ENCODE measurements at places on chromosomes 1 and 21.

- peak; percentile 54 for DNase-seq
Measured at GRCh38 chr1:235901461-235901860, 34.8 kb upstream of the LYST start.

DNA sequence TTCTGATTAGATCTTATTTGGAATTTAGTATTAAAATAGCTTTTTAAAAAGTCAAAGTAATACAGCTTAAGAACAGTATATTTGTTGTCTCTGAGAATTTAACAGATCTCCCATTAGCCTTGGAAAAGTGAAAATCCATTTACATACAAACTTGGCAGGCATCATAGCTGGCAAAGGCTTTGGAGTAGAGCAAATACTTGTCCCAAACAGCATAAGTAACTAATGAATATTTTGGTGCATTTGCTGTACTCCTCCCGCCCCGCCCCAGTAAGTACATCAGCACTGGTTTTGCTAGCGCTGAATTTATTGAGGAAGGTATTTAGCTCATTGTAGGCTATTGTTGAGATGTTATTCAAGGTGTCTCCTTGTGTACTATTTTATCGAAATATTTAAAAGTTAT is 417.7 kb upstream of the KAZN start:
- DNase-seq: no peak

DNA sequence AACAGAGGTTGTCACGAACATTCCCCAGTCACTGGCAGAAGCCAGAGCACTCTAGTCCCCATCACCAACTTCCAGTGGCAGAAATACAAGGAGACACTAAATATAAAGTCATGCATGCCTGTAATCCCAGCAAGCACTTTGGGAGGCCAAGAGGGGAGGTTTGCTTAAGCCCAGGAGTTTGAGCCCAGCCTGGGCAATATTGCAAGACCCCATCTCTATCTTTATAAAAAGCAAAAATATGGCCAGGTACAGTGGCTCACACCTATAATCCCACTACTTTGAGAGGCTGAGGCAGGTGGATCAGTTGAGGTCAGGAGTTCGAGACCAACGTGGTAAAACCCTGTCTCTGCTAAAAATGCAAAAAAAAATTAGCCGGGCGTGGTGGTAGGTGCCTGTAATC is 6.4 kb downstream of the CYB5RL start:
- DNase-seq: no peak

DNA sequence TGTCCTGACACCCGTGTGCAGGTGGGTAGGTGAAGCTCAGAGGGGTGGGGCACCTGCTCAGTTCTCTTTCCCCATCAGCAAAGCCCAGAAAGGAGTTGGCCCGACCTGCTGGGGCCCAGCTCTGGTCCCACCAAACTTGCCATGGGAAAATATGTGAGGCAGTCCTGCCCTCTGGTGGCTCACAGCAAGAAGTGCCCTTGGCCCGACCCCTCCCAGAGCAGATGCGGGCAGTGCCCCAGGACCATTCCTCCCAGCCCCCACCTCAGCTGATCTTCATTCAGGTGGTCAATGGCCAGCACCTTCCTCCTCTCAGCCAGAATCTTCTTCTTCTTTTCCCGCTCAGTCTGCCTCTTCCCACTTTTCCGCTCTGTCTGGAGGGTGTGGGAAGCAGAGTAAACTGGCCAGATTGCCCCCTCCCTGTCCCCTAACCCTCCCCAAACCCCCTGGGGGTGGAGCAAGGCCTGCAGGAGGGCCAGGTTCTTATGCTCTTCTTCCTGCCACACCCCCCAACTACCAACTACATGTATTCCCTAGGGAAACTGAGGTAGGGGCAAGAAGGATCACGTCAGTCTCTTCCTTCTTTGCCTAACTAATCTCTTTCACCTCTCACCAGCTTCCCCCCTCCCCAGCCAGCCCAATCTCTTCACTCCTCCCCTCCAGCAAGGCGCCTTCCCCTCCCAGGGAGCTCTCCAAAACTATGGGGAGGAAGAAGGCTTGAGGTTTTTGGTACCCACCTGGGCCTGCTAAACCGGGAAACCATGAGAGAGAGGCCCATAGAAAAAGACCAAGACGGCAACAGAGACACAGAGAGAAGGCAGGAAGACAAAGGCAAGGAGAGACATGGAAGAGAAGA is 15.6 kb downstream of the TNNT2 start:
- DNase-seq: peak; percentile 29

GRCh38 chr21:38984982-38985567 is 179.3 kb downstream of the ETS2 start:
- peak; percentile 36 for DNase-seq

DNA sequence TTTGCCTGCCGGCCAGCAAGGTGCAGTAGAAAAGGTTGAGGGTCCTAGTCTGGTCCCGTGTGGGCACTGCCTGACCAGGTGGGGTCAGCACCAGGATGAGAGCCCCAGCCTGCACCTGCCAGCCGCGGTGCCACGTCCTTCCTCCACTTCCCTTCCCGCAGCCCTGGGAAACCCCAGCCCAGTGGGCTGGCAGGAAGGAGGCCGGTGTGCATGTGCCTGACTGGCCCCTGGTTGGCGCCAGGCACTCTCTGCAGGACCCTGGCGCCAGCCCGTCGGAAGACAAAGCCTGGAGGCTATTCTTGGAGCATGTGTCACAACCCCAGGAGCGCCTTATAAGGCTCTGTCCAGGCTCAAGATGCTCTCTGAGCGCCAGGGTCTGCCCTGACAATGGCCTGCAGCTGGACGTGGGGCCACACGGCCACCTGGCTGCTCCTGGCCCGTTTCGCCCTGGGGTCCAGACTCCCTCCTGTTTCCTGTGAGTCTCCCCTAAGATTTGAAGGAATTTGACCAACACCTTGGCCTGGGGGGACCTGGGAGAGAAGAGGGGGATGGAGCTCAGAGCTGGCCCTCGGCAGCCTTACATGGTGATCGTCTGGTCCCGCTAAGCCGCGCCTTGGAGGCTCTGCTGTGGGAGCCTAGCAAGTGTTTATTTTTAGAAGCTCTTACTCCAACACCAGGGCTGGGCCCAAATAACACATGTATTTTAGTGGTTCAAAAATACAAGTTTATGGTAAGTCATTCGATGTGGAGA is 31.9 kb upstream of the POFUT2 start:
- peak; percentile 63 for DNase-seq

DNA sequence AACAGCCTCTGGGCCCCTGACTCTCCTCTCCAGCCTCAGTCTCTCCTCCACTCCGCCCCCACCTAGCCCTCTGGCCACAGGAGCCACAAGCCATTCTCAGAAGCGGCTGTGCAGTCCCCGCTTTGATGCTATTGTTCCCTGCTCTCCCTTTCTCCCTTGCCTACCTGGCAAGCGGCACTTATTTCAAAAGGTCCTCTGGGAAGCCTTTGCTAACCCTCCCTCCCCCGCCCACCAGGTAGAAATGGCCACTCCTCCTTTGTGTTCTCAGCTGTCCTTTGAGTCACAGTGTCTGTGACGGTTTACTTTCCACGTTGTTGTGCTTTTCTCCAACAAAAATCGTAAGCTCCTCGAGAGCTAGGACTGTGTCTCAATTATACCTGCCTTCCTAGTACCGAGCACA is 338.4 kb upstream of the PROX1 start:
- DNase-seq: no peak

DNA sequence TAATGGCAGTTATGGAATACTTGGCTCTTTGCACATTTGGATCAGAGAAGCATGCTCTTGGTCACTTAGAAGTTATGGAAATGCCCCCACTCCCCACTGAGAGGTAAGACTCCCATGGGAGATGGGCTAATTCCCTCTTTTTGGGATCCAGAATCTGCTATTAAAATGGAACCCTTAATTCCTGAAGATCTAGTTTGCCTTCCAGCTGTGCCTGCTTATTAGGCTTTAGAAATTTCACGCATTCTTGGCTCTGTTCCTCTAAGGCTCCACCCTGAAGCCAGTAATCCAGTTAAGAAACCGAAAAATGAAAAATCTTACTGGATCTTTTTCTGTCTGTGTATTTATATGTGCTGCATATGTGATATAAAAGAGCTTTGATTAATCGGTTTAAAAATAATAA is 76.7 kb downstream of the USH2A start:
- no peak for DNase-seq

Measured in iris pigment epithelial cell (primary cell).